ENCODE measurements at places on chromosomes 4 and X.

DNA sequence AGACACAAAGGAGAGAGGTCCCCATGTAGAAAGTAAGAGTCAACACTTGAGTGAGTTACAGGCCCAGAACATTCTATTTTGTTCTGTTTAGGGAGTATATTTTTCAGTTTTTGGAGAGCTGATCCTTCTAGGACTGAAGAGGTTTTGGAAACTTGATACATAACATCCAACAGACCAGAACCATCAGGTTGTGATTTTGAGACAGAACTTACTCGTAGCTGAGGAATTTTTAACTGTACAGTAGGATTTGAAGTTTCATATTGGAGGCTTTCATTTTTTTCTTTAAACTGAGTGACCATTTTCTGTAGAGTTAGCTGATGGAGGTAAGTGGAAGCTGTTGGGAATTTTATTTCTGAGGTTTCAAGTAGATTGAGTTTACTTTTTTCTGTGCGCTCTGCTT is 73.3 kb downstream of the NCAPG start:
- no peak for DNase-seq

- DNase-seq: no peak
These were observed 276.9 kb downstream of the PTTG2 start for GRCh38 chr4:38237139-38237538.

GRCh38 chrX:72307646-72308051 is 1.9 kb upstream of the CITED1 start:
- DNase-seq: peak; percentile 3

GRCh38 chr4:148557793-148558192 is 115.6 kb upstream of the NR3C2 start:
- DNase-seq: no peak

- DNase-seq: no peak
These were observed 17.1 kb downstream of the GPR34 start for GRCh38 chrX:41705680-41706374.

GRCh38 chr4:133588306-133588705 is 439.2 kb downstream of the PCDH10 start:
- DNase-seq: no peak

- peak; percentile 79 for DNase-seq
These were observed at the start of gene UBQLN2 for GRCh38 chrX:56563231-56564161. UBQLN2 (plus strand) TSS chrX:56563627; CDS start chrX:56563874, 247 bp downstream.

DNA sequence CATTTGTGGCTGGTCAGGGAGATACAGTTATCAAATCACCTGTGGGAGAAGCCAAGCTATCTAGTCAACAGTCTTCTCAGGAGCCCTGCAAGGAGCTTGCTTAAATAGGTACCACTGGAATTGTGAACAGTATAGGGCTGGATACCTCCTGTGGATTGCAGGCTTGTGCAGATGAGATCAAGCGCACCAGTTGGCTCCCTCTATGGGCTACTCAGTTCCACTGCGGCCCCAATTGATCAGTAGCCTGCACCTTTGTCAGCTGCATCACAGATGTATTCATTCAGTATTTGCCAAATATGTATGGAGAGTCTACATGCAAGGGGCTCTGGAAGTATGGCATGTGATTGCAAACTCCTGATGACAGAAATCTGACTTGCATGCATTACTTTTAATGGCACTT is 28.6 kb downstream of the TEX13A start:
- DNase-seq: no peak

- DNase-seq: no peak
These were observed 10.7 kb downstream of the NAAA start for GRCh38 chr4:75930152-75930551.

GRCh38 chr4:118991686-118992085 is 103.0 kb downstream of the SYNPO2 start:
- DNase-seq: no peak

DNA sequence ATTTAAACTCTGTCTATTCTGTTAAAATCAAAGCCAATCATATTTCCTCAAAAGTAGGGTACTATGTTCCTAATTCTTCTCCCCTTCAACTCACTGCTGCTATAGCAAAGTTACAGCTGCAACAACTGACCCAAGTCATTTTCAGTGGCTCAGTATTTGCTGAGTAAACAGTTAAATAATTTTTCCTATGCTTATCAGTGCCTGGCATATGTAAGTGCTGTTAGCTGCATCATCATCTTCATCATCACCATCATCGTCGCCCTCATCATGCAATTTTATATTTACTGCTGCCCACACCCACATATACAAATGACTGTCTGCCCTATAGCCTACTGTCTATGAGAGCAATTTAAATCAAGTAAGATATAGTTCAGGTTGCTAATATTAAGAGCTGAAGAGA is 21.9 kb downstream of the COQ2 start:
- no peak for DNase-seq

- DNase-seq: no peak
These were observed 12.6 kb upstream of the MFAP3L start for GRCh38 chr4:170038769-170039168.

DNA sequence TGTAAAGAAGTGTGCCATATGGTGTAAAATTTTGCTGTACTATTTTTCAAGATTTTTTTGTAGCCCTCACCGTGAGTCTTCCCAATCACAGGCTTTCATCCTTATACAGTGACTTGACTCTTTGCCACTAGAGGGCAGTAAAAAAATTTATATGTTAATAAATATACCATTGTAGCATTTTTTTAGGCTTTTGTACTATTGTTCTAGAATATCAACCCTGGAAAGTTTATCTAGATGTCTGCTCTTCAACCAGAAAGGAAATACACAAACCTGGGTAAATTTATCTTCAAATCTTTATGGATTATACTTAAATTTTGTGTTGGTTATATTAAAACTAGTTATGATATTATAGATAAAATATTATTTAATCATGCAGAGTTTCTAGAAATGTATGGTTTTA is 235.3 kb downstream of the TENM3 start:
- DNase-seq: no peak

DNA sequence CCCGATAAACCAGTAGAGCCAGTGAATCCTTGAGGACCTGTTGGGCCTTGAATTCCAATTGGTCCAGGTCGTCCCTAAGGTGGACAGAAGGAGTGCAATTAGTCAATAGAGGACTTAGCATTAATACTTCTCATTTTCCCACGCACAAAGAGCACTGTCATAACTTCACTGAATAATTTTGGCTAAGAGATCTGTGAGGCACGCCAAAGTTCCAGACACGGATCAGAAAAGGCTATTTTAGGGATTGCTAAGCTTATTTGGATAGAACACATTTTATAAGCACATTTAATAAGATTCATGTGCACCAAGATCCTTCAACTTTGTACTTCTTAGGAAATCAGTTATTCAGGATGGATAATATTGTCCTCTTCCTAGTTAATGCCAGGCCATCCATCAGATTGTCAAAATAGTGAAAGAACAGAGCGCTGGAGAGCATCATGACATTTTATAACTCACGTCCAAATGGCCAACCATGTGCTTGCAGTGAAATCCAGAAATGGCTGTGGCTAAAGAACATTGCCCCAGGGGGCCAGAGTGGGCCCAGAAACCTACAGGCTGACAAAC is 129.8 kb downstream of the ATG4A start:
- no peak for DNase-seq

GRCh38 chr4:41512136-41512535 is 25.8 kb upstream of the LIMCH1 start:
- DNase-seq: no peak

GRCh38 chr4:63919636-63920365 is 489.4 kb downstream of the TECRL start:
- DNase-seq: no peak

GRCh38 chrX:148417934-148418333 is 82.5 kb upstream of the AFF2 start:
- DNase-seq: no peak

DNA sequence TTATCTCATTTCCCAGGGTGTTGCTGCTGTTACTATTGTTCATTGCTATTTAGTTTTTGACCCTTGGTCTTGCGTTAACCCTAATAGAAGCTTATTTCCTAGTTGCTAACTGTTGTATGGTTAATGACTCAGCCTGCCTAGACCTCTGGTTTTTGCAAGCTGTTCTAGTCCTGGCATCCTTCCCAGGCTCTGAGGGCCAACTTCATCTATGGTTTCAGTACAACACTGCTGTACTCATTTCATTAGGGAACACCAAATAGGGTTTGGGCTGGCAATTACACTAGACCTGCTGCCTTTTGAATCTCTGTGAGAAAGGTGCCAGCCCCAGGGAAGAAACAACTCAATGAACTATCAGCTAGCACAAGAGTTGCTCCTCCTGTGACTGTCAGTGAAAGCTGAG is 59.6 kb downstream of the DCX start:
- DNase-seq: no peak

GRCh38 chrX:122666601-122667000 is 517.5 kb upstream of the GRIA3 start:
- no peak for DNase-seq

GRCh38 chrX:63387411-63387810 is 36.3 kb upstream of the SPIN4 start:
- no peak for DNase-seq

DNA sequence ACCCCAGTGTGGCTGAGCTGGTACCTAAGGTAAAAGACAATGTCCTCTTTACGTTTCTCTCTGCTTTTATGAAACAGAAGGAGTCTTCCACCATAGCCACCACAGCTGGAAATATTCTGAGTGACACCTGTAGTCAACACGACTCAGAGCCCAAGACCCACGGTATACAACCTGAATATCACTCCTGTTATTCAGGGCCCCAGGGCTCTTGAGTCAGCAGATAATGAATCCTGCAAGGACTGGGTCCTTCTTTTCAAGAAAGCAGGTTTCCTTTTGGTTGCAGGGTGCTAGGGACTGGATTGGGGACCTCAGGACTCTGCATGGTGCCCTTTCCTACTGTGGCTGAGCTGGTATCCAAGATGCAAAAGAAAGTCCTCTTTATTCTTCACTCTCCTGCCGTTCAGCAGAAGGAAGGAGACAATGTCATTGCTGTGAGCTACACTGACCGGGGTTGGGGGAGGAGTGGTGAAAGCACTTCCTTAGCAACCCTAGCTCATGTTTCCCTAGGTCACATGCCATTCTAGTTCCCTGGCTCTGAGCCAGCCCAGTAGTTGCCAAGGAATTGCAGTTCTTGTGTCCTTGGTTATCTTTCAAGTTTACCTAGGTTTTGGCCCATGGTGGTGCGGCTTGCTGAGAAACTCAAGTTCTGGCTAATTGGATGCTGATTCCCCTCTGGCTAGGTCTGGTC is 23.7 kb upstream of the UNC5C start:
- DNase-seq: no peak

GRCh38 chrX:131288738-131289511 is at the start of gene IGSF1:
IGSF1 (minus strand) TSS chrX:131289306; CDS start chrX:131286674, 2,632 bp downstream.
- DNase-seq: no peak

DNA sequence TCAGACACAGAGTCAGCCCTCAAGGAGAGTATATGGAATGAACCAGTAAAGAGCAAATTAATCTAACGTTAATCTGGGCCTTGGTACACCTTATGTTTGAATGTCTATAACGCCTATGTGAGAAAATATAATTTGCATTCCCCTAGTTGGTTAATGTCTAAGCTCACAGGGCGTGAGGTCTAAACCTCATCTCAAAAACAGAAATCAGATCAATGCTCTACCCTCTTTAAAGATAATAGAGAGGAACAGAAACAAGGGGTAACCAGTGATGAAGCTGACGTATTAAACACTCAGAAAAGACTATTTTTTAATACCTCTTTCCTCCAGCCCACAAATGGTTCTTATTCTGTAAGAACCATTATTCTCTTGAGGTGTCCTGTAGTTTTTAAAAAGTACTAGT is 369.2 kb upstream of the NOCT start:
- DNase-seq: no peak
